Right lobe of liver (tissue), 6 donors: ENCODE measurements at places on chromosomes 1 and 21. TPM values are rescaled to one million over a fixed set of nuclear protein-coding genes. Genes with fewer than 3 reads are reported as not detected.

DNA sequence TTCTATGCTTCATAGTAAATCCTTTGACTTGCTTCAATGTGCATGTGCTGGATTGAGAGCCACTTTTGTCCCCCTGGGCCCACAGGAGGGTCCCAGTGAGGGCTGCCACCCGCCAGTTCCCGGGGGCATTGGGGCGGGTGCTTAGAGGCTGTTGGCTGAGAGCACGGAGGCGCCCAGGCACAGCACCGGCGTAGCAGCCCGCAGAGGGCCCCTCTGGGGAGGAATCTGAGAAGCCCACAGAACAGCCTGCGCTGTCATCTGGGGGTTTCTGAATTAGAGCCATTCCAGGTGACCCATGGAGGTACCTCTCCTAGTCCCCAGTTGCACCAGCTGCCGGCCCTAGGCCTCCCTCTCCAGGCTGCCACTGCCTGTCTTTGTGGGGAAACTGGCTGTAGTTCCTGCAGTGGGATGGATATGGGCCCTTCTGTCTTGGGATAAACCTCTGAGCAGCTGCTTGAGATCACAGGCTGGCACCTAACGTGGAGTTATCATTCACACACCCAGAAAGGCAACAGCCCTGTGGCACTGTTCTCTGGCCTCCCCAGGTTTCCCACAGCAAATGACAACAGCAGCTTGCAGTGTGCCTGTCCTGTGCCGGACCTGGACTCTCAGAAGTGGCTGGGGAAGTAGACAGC lies 39.5 kb downstream of the TMEM51 start:
- no peak for DNase-seq

The KRTAP7-1 gene
- not detected for total RNA-seq

GRCh38 chr1:180211156-180211859 lies 18.8 kb upstream of the LHX4 start:
- no peak for DNase-seq

- no peak for DNase-seq
These were observed 101.8 kb upstream of the OLFM3 start for GRCh38 chr1:102098536-102098935.

The CELA3B gene
- total RNA-seq, result not detected

The HOOK1 gene
- total RNA-seq, result 24.8 TPM

The GBP7 gene
- 22.6 TPM for total RNA-seq

The KLHDC7A gene
- 9.2 TPM for total RNA-seq

DNA sequence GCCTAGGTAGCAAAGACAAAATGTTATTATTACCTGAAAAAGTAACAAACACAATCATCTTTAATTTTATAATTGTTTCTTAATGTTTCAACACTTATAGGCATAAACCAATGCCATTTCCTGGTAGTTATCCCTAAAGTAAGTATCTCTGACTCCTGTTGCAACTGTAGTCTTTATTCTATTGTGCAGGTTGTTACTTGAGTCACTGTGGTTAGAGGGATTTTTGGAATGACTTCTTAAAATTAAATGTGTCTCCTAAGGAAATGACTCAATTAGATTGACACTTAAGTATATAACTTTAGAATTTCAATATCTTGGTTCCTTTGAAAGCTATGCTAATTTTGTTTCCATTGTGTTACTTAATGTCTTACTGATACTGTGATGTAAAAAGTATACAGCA lies 143.9 kb downstream of the PHTF1 start:
- no peak for DNase-seq

The COL9A2 gene
- total RNA-seq, result 0.48 TPM

The SYT11 gene
- 0.49 TPM for total RNA-seq

The TFF2 gene
- total RNA-seq, result 0.29 TPM

The HHIPL2 gene
- not detected for total RNA-seq

GRCh38 chr1:34164771-34165391 lies at the start of gene CSMD2:
CSMD2 (minus strand) TSS chr1:34165230; CDS start chr1:34165097, 133 bp downstream.
- peak; percentile 56 for DNase-seq

The LRRC8B gene
- 2.9 TPM for total RNA-seq

DNA sequence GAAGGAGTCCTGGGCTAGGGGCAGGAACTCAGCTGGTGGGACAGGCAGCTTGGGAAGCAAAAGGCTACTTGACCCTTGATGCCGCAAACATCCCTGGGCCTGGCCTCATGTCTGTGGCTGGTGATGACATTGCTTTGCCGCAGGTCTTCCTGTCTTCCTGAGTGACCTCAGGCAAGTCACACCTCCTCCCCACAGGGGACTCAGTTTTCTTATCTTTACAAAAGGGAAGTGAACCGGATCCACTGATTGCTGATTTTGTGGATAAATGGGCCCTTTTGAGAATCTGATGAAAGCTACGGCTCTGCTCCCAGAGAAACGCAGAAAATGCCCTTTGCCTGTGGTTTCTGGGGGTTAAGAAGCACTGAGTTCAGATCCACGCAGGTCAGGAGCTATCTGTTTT lies 20.7 kb downstream of the PLOD1 start:
- DNase-seq, result no peak

DNA sequence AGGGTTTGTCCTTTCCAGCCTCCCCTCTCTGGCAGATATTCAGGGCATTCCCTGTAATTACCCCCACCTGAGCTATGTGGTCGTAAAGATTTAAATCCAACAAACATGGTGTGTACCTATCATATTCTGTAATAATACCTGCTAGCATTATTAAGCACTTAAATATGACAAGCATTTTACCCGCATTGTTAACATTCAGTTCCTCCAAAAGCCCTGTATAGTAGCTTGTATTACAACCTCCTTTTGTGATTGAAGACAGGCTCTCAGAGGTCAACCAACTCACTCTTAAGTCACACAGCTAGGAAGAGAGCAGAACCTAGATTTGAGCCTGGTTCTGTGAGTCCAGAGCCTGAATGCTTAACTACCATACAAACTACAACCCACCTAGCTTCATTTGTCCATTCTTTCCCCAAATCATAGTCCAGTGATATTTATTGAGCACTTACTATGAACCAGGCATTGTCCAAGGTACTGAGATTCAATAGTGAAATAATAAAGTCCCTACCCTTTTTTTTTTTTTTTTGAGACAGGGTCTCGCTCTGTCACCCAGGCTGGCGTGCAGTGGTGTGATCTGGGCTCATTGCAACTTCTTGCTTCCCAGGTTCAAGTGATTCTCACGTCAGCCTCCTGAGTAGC lies 13.8 kb upstream of the KDM4A start:
- DNase-seq, result no peak

The PYGO2 gene
- total RNA-seq, result 9.1 TPM

GRCh38 chr1:29880556-29880955 lies 644.2 kb downstream of the PTPRU start:
- no peak for DNase-seq

- DNase-seq, result no peak
These were observed 4.6 kb upstream of the FOXE3 start for GRCh38 chr1:47411436-47411835.

DNA sequence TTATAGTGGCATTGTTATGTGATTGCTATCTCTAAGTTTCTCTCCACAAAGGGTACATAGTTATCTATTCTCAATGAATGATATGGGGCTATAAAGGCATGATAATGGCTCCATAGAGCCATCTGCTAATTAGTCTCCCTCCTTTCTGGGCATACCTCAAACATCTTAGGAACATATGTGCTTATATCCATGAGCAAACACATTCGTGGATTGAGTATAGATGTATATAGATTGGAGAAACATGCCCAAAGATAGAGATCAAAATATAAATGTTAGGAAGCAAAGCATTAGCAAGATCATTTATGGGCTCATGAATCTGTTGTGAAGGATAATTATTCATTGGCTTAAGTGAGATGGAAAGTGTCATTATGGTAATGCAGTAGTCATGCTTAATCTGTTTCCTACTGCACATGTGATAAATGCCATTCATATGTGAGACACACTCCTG lies 155.8 kb upstream of the UBE2U start:
- DNase-seq, result no peak

The CD53 gene
- 10.3 TPM for total RNA-seq

The PTGER3 gene
- total RNA-seq, result 0.16 TPM

DNA sequence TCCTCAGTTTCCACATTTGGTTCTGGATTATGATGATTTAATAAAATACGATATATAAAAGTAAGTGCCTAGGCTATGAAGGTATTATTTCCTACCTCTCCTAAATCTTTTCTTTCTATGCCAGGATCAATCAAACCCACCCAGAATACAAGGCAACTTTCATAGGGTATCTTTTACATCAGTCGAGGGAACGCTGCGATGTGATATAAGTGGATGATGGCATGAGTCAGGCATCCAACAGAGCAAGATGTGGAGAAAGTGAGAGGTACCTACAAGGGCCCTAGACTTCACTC lies 781 bp downstream of the TTLL7 start:
- no peak for DNase-seq

GRCh38 chr1:213982289-213982671 lies 5.5 kb upstream of the PROX1 start:
- DNase-seq, result no peak

DNA sequence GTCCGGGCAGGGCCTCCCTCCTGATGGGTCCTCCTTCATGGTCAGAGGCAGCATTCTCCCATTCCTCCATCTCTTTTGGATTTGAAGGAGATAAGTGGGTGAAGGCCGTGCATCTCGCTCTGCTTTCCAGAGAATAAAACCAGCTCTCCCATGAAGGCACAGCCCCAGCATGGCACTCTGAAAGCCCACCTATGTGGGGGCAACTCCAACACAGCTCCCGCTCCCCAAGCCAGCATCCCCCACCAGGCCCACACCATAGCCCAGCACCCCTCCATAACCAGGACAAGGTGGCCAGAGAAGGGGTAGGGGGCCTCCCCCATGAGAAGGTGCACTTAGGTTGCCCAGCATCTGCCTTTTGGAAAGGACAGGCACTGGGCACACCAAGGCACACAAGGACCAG lies 112.2 kb downstream of the PDE9A start:
- DNase-seq, result no peak

DNA sequence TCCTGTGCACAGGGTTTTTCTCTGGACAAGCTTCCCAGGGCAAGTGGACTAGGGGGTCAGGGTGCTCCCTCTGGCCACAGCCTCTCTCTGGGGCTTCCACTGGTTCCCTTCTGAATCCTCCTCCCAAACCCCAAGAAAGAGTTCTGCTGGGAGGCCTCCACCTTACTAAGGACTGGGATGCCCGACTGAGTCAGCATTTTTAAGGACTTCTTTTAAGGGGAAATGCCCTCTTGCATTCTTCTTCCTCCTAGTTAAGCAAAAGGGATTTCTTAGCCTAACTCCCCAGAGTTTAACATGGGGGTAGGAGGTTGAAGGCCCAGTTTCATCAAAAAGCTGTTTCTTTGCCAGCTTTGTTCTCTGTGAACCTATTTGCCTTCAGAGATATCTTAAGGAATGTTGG lies 99.7 kb upstream of the KRTAP19-8 start:
- no peak for DNase-seq

GRCh38 chr1:243842978-243843511 lies 7.0 kb downstream of the AKT3 start:
- no peak for DNase-seq

GRCh38 chr1:247895163-247895637 lies at the start of gene OR2W3:
OR2W3 (plus strand) TSS chr1:247895587; CDS start chr1:247895587, 0 bp downstream.
- DNase-seq, result no peak

- DNase-seq, result no peak
These were observed 140.9 kb upstream of the ARHGEF16 start for GRCh38 chr1:3313576-3313950.

DNA sequence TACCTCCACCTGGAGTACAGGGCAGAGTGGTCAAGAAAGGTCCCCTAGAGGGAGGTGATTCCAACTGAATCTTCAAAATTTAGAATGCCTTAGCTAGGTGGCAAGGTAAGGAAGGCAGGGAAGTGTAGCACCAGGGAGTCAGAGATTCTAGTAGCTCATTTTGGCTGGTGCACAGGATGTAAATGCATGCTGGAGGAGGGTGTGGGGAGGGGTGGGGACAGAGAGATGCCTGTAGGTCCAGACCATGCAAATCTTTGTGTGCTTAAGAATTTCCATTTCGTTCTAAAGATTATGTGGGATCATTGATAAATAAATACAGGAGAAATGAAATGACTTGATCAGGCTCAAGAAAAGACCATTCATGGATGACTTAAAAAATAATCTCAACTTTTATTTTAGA lies 11.0 kb upstream of the CACHD1 start:
- DNase-seq, result no peak

The APOBEC4 gene
- total RNA-seq, result not detected

GRCh38 chr1:233656032-233656635 lies 42.2 kb downstream of the KCNK1 start:
- DNase-seq, result no peak

GRCh38 chr1:95371666-95372282 lies 137.8 kb downstream of the RWDD3 start:
- DNase-seq, result no peak

GRCh38 chr1:178024504-178024903 lies 54.6 kb upstream of the SEC16B start:
- DNase-seq, result no peak

DNA sequence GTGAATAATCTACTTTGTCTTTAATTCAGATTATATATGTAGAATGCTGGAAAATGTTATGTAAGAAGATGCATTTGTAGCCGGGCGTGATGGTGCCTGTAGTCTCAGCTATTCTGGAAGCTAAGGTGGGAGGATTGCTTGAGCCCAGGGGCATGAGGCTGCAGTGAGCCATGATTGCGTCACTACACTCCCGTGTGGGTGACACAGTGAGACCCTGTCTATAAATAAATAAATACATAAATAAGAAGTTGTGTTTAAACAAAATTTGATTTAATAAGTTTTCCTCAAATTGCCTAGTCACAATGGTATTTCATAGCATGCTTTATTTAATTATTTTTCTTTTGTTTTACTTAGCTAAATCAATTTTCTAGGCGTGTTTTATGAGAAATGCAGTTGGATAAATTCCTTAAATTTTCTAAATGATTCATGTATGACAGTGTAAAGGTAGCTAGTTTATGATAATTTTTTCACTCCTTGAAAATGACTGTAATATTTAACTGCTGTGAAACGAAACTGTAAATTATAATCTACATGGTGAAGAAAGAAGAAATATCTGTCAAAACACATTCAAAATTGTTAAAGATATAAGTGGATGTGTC lies 232.6 kb downstream of the SRGAP2C start:
- no peak for DNase-seq

The B3GALT5 gene
- 0.20 TPM for total RNA-seq

The CAMSAP2 gene
- 4.0 TPM for total RNA-seq

GRCh38 chr1:81664341-81664740 lies 136.4 kb upstream of the ADGRL2 start:
- no peak for DNase-seq
